EL (cell line): ENCODE measurements at places on chromosomes 3 and 15.

DNA sequence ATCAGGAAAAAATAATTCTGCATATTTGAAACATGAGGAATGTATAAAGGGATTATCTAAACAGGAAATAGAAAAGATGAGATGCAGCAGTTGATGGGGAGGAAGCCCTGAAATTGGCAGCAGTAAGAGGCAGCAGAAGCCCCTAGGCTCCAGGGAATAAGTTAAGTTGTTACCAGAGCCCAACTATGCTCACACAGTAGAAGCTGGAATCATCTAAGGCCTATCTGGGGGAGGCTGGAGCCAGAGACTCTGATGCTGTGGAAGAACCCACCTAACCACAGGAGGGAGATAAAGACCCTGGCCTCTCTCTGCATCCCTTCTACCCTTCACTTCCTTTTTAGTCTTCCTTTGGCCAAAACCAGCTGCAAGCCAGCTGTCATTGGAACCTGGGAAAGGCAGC, 519.7 kb downstream of the DIPK2A start:
- no peak for DNase-seq

GRCh38 chr15:45121706-45122417, 7.7 kb downstream of the DUOXA2 start:
- DNase-seq = peak; percentile 85

- DNase-seq = peak; percentile 24
Measured at GRCh38 chr3:123997543-123997942, 5.6 kb upstream of the ROPN1 start.

GRCh38 chr3:62265528-62265927, 107.8 kb downstream of the FEZF2 start:
- no peak for DNase-seq

DNA sequence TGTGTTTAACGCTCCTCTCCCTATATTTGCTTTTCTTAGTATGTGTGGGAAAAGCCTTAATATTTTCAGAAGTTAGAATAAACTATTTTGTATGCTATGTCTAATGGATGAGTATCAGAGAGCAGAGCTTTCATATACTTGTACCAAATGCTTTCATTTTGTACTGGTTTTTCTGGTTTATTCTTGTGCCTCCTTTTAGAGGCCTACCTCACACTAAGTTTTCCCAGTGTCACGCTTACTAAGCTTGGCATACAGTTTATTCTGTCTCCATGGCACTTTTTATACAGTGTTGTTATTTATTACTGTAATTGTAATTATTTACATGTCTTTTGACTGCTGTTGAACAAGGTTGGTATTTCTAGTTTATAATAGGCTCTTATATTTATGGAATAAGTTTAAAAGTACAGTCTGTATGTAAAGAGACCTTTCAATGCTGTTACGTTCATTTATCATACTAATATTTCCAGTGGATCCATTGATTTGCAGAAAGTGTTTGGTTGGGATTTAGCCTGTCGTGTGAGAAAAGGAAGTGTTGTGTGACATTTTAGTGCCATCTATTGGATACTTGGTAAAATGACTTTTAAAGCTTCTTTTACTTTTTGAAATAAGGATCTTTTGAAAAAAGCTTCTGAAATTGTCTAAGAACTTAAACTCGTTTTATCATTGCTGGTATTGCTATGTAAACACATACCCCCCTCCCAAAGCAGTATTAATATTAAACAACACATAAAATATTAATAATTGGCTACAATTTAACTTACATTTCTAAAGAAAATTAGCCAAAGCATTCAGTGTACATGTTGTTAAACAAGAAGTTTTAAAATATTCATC, 5.2 kb upstream of the EBLN2 start:
- peak; percentile 58 for DNase-seq

GRCh38 chr15:70375006-70375431, 277.3 kb upstream of the TLE3 start:
- peak; percentile 64 for DNase-seq

DNA sequence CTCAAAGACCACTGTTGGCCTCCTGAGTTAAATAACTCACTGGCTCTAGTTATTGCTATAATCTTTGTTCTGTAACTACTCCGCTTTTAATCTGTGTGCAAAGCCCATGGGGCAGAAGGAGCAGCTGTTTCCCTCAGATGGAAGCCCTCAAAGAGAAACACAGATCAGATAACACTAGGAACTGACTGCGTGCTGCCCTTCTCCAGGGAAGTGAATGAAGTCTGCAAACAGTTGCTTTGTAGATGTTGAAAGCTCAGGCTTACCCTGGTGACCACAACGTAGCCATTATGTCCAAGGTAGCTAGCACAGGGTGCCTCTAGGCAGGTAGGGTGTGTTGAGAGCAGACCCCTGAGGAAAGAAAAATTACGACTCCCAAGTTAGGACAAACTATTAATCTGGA, 152.3 kb upstream of the STAC start:
- DNase-seq = no peak
